Fibroblast of skin of back (primary cell): ENCODE measurements at places on chromosomes 12 and 14.
A peak's percentile ranks its signal among the peaks of the same experiment; 100 is the strongest.

GRCh38 chr12:116065606-116066005 is 211.9 kb downstream of the MED13L start:
- DNase-seq: no peak

GRCh38 chr12:54680374-54680773 is 32.2 kb upstream of the DCD start:
- peak; percentile 6 for DNase-seq

GRCh38 chr14:74483321-74483720 is 9.8 kb downstream of the NPC2 start:
- DNase-seq: no peak

GRCh38 chr12:52280319-52280795 is 5.9 kb downstream of the KRT86 start:
- DNase-seq: peak; percentile 96

DNA sequence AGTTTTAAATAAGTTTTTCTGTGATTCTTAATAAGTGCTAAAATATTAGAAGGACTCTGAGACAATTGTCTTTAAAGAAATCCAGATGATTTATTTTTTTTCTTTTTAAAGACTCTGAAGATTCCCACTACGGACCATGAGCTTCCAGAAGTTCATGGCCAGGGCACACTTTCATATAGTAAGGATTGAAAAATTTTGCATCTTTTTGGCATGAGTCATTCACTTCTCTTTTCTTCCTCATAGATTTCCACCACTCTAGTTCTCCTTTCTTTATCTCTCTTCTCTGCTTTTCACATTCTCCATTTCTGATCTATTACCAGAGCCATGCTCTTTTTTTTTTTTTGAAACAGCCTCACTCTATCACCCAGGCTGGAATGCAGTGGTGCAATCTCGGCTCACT is 385.8 kb downstream of the FLRT2 start:
- DNase-seq: peak; percentile 56

DNA sequence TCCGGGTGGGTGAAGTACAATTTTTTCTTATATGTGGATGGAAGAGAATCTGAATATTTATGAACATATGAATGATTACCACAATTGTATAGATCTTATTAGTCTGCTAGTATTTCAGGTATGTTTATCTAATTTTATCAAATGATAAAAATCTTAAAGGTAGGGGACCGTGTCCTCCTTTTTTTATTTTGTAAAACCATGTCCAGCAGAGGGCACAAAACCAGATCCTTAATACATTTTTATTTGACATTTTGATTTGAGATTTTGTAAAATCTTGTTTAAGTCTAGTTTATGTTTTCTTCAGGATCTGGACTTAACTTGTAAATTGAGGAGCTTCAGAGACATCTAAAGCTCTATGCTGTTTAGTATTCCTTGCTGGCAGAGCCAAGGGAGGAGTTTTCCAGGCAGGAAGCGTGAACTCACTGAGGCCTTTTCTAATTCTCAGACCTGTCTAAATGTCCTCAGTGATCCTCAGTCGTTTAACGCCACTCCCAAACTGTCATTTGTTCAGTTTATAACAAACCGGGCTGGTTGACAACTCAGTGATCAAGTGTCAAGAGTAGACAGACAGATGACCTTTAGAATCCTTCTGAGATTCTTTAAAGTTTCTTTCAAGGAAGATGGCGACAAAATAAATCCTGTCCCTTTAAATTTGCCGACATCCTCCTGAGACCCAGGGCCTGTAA is 263.9 kb downstream of the KTN1 start:
- no peak for DNase-seq

DNA sequence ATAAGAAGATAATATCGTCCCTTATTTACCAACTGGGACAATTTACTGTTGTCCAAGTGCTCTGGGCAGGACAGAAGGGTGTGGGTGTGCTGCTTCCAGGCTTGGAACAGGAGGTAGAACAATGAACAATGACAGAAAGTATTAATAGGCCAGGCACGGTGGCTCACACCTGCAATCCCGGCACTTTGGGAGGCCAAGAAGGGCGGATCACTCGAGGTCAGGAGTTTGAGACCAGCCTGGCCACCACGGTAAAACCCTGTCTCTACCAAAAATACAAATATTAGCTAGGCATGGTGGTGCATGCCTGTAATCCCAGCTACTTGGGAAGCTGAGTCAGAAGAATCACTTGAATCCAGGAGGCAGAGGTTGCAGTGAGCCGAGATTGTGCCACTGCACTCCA is 2.5 kb downstream of the IFI27 start:
- DNase-seq: no peak

- no peak for DNase-seq
Measured at GRCh38 chr12:17976202-17976601, 113.8 kb downstream of the RERGL start.
